ENCODE measurements at places on chromosomes 4 and X.

DNA sequence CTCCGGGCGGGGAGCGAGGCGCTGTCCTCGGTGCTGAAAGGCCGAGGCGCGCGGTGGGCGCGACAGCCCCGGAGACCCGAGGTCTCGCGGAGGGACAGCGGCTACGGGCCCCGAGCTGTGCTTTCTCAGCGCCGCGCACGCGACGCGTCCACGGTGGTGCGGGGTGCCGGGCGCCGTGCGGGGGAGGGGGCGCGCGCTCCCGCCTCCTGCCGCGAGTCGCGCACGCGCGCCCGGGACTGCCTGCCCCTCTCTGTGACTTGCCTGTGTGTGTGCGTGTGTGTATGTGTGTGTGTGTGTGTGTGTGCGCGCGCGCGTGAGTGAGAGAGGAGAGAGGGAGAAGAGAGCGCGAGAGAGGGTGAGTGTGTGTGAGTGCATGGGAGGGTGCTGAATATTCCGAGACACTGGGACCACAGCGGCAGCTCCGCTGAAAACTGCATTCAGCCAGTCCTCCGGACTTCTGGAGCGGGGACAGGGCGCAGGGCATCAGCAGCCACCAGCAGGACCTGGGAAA lies at the start of gene GRIA2:
Gene GRIA2, plus strand, starts transcription at position 358 of the 511 bp plus-strand sequence. CDS start 315 bp downstream, outside the sequence.
- no peak for DNase-seq

- no peak for DNase-seq
Observed at GRCh38 chrX:150332023-150332422, 31.1 kb upstream of the MAMLD1 start.

DNA sequence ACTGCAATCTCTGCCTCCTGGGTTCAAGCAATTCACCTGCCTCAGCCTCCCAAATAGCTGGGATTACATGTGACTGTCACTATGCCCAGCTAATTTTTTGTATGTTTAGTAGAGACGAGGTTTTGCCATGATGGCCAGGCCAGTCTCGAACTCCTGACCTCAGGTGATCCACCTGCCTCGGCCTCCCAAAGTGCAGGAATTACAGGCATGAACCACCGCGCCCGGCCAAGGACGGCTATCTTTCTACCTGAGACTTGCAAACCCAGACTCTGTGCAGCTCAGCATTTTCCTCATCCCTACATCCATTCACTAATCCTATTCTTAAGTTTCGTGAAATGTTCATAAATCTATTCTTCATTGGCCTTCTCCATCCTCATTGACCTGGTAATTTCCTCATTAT lies 330.0 kb downstream of the ANTXR2 start:
- no peak for DNase-seq

DNA sequence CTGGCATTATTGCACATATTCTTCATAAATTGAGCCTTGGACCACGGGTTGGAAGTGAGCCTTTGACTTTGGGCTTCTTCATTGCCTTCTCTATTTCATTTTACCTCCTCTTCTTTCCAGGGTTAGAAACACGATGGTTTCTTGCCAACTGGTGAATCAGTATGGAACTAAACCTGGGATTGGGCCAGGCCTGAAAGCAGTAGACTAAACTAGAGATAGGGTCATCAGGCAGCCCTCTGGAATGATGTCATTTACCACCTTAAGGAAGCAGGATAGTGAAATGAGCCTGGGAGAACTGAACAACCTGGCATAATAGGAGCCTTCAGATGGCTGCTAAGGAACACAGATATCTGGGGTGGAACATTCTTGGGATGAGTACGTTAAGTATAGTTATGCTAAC lies 67.5 kb upstream of the ATP8A1 start:
- DNase-seq: no peak

DNA sequence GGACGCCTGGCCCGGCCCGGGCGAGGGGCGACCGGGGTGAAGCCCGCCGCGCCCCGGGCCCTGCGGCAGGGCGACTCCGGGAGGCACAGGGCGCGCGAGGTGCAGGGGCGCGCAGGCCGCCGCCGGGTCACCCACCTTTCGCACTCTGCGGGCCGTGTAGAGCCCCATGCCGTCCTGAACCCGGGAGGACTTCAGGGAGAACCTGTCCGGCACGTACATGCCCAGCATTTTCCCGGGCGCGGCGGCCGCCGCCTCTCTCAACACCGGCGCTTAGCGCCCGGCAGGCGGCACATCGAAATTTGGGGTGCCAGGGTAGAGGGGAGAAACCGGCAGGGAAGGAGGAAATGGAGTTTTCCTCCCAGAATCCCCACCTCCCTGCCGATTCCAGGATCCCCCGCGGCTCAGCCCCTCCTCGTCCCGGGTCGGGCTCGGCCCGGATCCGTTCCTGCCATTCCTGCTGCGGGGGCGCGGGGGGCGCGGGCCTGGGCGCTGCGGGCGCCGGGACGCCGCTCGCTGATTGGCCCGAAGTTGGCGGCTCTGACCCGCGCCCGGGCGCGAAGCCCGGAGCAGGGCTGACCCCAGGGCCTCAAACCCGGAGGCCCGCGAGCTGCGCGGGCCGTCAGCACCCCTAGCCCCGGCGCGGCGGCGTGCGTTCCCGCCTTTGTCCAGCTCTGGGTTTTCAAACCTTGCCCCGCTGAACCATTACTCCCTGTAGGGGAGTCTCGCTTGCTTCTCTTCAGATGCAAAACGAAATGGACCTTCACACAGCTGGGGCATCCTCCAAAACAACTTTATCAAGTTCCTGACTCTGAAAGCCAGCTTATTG lies at the start of gene PRDM5:
Gene PRDM5, minus strand, starts transcription at position 346 of the 826 bp plus-strand sequence. Its CDS starts 118 bp downstream, at position 228.
- DNase-seq: peak; percentile 30

GRCh38 chrX:134562002-134562401 lies 96.3 kb downstream of the PLAC1 start:
- DNase-seq: no peak

DNA sequence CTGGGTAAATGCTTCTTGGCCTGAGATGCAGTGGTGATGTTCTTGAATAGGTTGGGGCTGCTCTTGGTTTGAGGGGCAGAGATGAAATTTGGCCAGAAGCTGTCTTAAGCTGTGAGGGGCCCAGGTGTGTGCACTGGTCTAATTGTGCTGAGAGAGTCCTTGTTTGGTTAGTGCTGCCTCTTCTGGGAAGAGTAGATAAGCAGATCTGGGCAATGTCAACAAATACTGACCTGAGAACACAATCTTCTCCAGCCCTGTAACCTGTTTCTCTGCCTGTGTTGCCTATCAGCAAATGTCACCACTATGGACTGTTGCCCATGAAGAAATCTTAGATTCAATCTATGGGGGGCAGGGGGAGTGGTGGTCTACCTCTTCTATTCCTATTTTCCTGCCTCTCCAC lies 17.2 kb upstream of the USP27X start:
- DNase-seq: no peak

DNA sequence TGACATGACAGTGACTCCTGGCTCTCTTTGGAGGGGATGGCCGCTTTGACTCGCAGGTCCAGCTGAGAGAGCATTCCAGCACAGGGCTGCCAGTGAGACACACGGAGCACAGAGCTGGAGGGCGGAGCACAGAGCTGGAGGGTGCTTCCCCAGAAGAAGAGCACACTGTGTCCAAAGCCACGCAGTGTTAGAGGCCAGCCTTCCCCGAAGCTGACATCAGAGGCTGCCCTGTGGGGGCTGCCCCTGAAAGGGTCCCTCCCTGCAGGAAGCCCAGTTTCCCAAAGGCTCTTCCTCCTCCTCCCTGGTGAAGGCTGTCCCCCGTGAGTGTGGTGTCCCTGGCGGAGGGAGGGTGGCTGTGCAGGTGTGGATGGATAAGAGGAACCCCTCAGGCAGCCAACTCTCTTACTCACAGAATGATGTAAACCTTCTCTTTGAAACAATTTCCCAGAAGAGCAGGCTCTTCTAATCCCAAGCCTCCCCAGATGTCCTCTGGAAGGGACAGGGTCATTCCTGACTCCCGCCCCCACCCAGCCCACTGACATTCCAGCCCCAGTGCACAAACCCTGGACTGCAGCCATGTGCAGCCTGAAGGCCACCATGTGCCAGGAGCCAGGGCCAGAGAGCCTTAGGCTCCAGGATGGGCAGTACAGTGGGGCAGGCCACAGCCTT lies 53.4 kb downstream of the PSAPL1 start:
- peak; percentile 6 for DNase-seq

GRCh38 chrX:122866532-122866931 lies 317.5 kb upstream of the GRIA3 start:
- no peak for DNase-seq

- DNase-seq: no peak
Observed at GRCh38 chrX:75181721-75182120, 25.6 kb upstream of the ABCB7 start.

- DNase-seq: no peak
Observed at GRCh38 chr4:26459054-26459755, 31.1 kb downstream of the CCKAR start.

- no peak for DNase-seq
Observed at GRCh38 chrX:18885328-18886004, 98.4 kb downstream of the PHKA2 start.

DNA sequence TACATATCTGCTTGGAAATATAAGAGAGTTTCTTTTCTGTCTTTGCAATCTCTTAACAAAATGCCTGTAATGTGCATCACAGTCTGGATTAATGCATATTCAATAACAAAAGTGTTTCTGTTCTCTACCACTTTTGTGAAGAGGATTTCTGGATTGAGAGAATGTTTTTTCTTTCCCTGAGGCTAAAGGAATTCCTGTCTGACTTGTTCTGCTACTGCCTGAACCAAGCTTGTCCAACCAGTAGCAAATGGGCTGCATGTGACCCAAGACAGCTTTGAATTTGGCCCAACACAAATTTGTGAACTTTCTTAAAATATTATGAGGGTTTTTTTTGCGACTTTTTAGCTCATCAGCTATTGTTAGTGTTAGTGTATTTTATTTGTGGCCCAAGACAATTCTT lies 1133.9 kb downstream of the SH3BGRL start:
- no peak for DNase-seq

DNA sequence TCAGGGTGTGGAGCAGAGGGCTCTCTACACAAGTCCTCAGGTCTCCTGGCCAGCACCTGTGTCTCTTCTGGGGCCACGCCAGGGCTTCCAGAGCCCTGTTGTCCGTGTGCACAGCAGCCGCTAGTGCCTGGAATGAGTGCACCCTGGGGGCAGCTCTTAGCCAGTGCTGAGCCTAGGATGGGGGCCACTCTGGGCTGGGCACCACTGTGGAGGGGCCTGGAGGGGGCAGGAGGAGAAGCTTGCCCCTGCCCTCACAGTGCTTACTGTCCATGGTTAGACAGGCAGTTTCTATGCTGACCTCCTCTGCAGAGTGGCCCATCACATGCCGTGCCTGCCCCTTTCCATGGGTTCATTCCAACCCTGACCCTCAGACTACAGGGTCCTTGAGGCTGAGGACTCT lies 42.7 kb upstream of the GRPEL1 start:
- DNase-seq: no peak

GRCh38 chr4:57501720-57502119 lies 391.5 kb upstream of the IGFBP7 start:
- no peak for DNase-seq

- no peak for DNase-seq
Observed at GRCh38 chr4:110540581-110540980, 64.6 kb downstream of the ENPEP start.

DNA sequence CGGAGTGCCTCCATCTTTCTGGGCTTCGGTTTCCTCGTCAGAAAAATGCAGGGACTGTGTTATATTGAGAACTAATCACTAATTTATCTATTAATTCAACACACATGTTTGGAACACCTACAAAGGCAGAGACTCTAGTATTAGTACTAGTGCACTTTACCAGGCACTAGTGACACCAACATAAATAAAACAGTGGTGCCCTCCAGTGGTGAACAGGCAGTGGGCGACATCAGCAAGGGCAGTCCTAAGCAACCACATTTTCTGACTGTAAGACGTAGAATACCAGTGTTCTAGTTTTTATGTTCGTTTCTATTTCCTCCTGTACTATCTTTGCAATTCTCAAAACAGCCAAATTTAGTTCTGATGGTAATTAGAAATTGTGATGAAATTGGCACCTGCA lies 69.1 kb upstream of the UCP1 start:
- DNase-seq: peak; percentile 29

DNA sequence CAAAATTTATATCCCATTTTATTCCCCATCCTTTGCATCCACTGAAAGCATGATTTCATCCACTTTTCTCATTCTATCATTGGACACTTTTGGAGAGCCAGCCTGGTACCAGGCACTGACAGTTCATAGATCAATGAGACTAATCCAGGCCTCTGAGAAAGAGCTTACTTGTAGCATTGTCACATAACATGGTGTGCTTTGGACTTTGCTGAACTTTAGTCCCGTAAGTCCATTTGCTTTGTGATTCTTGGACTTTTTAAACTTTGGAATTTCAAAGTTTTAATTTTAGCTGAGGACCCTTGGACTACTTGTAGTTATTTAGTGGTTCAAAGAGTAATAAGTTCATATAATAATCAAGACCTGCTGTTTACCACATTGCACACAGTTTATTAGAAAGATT lies 11.5 kb downstream of the LIAS start:
- DNase-seq: no peak

- DNase-seq: no peak
Observed at GRCh38 chr4:41525129-41525528, 12.8 kb upstream of the LIMCH1 start.

DNA sequence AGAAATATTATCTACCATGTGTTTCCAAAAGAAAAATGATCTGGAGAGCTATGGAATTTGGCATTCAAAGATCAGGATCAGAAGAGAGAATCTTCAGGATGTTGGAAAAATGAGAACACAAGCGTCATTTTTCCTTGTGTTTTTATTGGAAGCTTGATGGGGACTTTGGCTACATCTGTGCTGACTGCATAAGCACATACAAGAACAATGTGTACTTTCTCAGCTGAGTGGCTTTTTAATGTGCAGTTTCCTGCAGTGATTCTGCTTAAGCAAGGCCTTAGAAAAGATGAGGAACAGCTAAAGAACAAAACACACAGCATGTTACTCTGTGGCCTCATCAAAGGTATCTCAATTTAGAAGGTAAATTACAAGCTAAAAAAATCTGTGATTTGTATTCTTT lies 1039.9 kb downstream of the GLUD2 start:
- no peak for DNase-seq

DNA sequence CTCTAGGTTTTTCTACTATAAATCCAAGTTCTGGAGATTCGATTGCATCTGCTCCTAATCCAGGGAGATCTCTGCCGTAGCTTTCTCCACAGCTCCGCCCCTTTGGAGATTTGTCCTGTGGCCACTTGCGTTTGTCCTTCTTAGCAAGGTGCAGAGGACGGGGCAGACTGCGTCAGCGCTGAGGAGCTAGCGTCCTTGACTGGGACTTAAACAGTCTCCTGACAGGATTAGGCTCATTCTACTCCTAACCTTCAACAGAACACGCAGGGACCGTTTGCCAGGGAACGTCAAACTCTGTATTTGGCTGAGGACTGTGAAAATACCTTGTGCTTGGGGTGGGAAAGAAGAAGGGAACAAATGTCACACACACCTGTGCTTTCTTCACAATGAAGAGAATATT lies 38.6 kb downstream of the SORBS2 start:
- DNase-seq: no peak

- no peak for DNase-seq
Observed at GRCh38 chrX:148634591-148634990, 134.2 kb downstream of the AFF2 start.

DNA sequence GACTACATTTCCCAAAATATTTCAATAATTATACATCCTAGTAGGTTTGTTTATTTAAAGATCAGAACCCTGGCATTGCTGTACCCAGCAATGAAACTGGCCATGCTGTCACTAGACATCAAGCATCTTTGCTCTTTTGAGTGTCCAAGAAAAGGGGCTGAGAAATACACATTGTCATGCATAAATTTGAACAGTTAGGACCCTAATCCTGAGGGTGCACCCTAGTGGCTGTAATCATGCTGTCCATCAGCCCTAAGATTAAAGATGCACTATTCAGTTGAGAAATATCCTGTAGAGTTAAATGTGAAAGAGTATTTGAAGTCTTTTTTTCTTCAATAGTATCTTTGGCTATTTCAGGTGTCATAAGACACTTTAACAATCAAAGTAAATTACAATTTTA lies 108.8 kb downstream of the NFKB1 start:
- no peak for DNase-seq

Data from activated naive CD4-positive, alpha-beta T cell treated with anti-CD3 and anti-CD28 coated beads, Interleukin-2, amount 50 U/mL, for 16 hours (primary cell).